Colonic mucosa (tissue), 4 donors: ENCODE measurements at places on chromosomes 2 and 18. TPM values are rescaled to one million over a fixed set of nuclear protein-coding genes. Genes with fewer than 3 reads are reported as not detected.

Gene SPP2
- total RNA-seq = not detected

Gene CFAP65
- total RNA-seq = 1.6 TPM

Gene MYCN
- total RNA-seq = 1.7 TPM

Gene CD8A
- 1.6 TPM for total RNA-seq

Gene SYT4
- total RNA-seq = 1.2 TPM

Gene UGT1A5
- total RNA-seq = 1.1 TPM

Gene BMP10
- total RNA-seq = not detected

Gene CMPK2
- total RNA-seq = 3.6 TPM

Gene GPAT2
- total RNA-seq = 6.6 TPM

Gene TBC1D8
- total RNA-seq = 11.8 TPM

Gene ARMC9
- total RNA-seq = 9.8 TPM

Gene SLC35G4
- not detected for total RNA-seq

Gene SAG
- total RNA-seq = 1.8 TPM

Gene DLX2
- not detected for total RNA-seq

Gene HMSD
- 2.3 TPM for total RNA-seq

Gene RAPGEF4
- total RNA-seq = 1.5 TPM

Gene GCG
- total RNA-seq = 81.3 TPM

Gene SH3BP4
- 29.1 TPM for total RNA-seq

Gene VWA3B
- total RNA-seq = 3.2 TPM

Gene PREPL
- 29.6 TPM for total RNA-seq

Gene IL36B
- total RNA-seq = not detected

Gene MAL
- total RNA-seq = 3.5 TPM

Gene CAPN14
- not detected for total RNA-seq

Gene IL1F10
- total RNA-seq = not detected

Gene MSTN
- total RNA-seq = 0.11 TPM

Gene NT5C1B
- not detected for total RNA-seq

Gene BAZ2B
- total RNA-seq = 60.9 TPM

Gene OTOS
- not detected for total RNA-seq

Gene PLEK
- 5.1 TPM for total RNA-seq

Gene CPO
- total RNA-seq = not detected

Gene EVX2
- total RNA-seq = not detected

Gene GREB1L
- total RNA-seq = 0.58 TPM

Gene PID1
- 40.3 TPM for total RNA-seq

Gene EFR3B
- total RNA-seq = 1.7 TPM
